ENCODE measurements at places on chromosomes 12 and 14.

DNA sequence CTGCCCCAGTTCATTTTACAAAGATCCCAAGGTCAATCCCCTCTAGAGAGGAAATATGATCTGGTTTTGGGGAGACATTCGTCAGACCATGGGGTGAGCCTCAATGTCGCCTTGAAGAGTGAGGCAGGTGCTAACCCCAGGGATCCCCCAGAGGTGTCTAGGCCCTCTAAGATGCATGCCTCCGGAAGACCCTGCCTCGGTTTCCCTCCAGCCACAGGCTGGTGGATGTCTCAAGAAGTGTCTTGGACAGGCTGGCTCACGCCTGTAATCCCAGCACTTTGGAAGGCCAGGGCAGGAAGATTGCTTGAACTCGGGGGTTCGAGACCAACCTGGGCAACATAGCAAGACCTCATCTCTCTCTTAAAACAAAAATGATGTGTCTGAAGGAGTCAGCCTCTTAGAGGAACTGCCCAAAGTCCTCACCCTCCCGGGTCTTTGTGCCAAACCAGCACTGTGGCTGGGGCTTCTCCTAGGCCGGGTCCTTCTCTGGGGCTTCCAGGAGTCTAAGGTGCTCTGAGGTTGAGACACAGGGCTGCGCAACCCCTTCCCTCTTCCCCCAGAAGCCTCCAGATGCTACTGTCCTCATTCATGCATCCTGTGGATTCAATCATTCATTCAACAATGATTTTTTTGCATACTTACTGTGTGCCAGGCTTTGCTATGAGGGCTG lies 24.7 kb upstream of the BEGAIN start:
- no peak for DNase-seq

DNA sequence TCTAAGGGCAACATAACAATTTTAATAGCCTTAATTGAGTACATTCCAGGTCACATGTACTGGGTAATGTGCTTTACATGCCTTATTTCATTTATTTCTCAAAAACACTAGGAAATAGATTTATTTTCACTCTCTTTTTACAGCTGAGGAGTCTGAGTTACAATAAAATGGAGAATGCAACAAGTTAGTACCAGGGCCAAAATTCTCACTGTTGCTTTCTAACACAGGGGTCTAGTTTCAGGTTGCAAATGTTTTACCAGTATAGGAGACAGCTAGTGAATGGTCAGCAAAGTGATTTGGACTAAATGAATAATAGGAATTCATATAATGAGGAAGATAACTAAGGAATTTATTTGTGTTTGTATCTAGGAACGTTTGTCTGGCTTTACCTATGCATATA lies 137.3 kb downstream of the RASSF9 start:
- no peak for DNase-seq

DNA sequence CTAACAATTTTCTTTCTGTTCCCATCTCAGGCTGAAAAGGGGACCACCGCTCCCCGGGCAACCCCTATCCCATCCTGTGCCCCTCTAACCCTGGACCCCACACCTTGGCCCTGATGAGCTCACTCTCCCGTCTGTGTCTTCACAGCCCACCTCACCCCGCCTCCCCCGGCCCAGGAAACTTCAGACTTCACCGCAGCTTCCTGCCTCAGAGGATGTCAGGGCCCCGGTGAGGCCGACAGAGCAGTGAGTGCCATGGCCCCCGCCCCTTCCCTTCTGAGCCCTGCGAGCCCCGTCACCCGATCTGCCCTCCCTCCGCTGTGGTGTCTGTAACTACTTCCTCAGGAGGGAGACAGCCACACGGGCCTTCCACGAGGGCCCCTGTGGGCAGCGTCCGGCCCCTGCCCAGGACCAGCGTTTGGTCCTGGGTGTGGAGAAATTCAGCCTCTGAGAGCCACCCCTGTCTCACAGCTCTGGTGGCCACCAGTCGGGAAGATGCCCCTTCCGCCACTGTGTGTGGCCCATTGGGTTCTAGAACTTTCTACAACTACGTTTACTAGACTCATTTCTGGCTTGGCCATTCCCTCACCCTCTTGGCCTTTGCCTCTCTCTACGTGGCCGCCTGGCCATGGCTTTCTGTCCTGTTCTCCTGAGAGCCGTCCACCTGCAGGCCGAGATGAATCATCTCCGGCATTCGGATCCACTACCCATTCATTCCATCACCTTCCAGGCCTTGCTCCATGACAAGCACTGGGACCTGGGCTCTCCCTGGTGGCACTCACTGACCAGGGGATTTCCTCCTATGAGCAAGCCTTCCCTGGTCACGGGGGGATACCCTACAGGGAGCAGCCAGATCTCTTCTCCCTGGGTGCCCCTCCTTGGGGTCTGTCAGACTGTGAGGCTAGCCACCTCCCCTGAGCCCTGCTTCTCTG lies 3.4 kb downstream of the RHOF start:
- peak; percentile 93 for DNase-seq

DNA sequence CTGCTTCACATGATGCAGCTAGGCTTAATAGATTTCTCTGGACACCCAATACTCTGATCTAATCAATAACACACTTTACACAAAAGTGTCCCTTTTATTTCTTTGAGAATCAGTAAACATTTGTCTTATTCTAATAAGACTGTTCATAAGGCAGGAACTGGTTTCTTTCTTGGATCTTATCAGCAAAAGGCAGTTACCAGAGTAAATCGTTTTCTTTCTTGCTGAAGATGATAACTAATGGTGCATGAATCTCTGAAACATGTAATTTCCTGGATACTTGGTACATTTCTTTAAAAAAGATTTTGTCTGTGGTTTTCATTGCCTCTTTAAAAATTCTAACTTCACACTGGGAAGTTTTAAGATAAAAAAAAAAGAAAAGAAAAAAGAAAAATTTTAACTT lies 39.6 kb downstream of the WIF1 start:
- DNase-seq, result no peak

- DNase-seq, result no peak
Measured at GRCh38 chr12:129339336-129339735, 486.1 kb downstream of the GLT1D1 start.

- no peak for DNase-seq
Measured at GRCh38 chr12:130686511-130686991, 29.5 kb downstream of the RIMBP2 start.

DNA sequence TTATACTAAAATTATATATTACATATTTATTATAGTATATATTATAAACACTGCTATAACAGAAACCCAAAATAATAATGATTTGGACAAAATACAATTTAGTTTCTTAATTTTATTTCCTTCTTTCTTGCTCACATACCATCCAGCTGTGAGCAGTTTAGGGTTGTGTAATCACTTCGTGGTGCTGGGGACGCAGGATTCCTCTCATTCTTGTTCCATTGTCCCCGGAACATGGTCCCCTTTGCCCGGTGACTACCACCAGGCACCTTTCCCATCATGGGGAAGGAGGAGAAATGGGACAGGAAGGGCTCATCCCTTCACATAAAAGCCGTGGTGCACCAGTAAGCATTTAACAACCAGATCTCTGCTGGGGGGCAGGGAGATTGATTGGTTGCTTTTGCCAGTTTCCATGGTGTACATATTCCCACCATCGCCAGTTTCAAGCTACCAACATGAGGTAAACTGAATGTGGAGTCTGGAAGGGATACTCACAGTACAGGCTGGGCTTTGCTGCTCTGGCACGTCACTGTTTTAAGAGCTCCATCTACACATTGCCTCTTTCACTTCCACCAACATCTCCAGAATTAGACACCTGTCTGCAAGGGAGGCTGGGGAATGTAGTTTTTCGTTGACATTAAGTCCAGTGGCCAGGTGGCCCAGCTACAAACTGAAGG lies 191.5 kb downstream of the TMEM132C start:
- no peak for DNase-seq

DNA sequence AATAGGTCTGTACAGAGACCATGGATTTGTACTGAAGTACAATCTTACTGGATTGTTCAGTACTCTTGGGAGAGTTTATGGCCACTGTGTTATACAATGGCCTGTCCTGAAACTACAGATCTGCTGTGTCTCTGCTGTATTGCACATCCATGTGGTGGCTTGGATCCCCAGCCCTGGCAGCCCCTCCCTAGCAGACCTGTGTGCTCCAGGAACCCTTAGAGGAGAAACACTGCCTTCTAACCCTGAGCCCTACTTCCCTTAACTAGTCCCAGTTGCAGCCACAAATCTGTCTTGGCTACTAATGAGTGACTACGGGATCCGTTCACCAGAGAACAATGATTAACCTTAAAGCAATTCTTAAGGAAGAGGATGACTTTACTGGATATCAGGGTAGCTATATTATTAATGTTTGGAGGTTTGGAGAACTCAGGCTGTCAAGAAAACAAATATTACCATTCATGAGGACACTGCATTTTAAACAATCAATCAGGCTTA lies 27.7 kb downstream of the RNF34 start:
- no peak for DNase-seq

GRCh38 chr12:22684140-22685118 lies 59.5 kb downstream of the ETNK1 start:
- no peak for DNase-seq

GRCh38 chr14:31307198-31307597 lies 99.6 kb upstream of the HECTD1 start:
- no peak for DNase-seq

DNA sequence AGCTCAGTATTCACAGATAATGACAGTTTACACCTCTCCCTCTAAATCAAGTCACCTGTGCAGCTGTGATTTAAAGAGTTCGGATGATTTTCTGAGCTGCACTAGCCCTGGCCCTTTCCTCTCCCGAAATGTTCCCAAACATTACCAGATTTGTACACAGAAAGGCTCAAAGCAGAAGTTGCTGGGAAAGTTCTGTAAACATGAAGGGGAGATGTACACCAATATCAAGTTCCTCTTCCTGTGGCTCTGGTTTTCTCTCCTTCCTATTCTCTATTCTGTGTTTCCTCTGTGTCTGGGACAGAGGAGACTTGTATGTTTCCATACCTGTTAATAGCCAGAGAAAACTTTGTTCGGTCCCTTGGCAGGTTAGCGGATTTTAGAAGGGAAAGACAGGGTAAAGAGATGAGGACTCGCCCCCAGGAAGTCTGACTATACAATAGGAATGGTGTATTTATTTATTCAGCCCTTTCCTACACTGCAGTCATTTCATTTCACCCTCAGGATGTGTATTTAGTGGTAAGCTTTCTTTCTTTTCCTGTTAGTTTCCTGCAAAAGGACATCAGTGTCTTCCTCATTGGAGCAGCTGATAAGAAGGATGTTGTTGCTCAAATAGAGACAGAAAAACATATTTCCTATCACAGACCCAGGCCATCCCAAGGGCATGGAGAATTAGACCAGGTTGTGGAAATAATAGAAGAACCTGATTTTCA lies 7.6 kb upstream of the NUMB start:
- DNase-seq, result no peak

DNA sequence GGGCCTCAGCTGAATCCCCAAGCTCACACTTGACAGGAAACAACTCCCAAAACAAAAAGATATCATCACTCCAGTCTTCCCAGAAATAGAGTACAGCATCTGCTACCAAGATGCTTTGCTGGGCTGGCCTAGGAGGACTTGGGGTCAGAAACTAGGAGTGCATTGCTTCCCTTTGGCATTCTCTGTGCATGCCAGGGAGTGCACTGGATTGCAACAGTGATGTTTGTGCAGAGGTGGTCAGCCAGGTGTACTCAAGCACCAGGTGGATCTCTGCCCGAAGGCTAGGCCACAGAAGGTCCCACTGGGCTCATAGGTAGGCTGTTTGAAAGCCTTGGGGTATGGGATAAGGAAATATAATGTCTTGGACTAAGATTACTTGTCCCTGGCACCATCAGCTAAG lies 51.1 kb downstream of the RAB35 start:
- no peak for DNase-seq
